IPS DF 6.9 (cell line): ENCODE measurements at places on chromosomes 2 and 18.

DNA sequence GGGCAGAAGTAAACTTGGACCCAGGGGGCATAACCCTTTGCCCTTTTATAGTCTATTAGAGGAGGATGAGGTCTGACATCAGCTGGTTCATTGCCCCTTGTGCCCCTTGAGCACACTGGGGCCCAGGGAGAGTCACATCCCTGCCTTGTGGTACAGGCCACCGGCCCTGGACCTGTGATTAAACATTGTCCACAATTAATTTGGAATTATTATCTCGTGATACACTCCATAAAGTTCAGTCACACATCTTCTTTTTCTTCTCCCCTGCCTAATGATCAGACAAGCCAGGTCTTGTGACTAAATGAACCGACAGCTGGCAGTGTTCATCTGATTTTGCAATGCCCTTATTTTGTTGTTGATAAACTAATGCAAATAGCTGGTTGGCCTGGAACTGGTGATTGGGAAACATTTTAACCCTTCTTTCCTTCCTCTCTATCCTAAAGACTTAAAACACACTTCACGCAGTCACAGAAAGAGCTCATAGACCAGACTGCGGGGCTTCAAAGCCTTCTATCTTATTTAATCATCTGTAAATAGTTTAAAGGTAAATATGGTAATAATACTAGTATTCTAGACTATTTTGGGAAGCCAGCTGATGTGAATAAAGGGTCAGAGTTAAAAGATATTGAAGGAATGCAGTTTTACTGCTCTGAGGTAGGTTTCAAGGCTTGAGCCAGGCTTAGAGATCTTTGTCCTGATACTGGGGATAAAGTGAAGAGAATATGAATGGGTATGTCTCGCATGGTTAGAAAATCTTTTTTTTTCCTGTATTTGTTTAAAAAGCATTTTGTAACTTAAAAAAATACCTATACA is 13.4 kb downstream of the IL1R1 start:
- no peak for DNase-seq

DNA sequence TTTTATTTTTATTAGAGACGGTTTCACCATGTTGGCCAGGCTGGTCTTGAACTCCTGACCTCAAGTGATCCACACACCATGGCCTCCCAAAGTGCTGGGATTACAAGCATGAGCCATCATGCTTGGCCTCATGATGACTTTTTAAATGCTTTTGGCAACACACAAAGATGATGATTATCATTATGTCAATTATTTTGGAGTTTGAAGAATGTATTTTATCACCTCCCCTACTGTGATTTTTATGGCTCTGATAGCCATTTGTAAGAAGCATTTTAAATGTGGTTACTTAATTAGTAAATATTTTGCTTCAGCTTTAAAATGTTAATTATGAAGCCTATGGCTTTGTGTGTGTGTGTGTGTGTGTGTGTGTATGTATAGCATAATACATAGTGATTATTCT is 45.1 kb upstream of the RAB27B start:
- DNase-seq: no peak

- no peak for DNase-seq
Observed at GRCh38 chr2:208708486-208708885, 301.9 kb downstream of the PTH2R start.

GRCh38 chr18:7116001-7116730 is 1.4 kb downstream of the LAMA1 start:
- no peak for DNase-seq

DNA sequence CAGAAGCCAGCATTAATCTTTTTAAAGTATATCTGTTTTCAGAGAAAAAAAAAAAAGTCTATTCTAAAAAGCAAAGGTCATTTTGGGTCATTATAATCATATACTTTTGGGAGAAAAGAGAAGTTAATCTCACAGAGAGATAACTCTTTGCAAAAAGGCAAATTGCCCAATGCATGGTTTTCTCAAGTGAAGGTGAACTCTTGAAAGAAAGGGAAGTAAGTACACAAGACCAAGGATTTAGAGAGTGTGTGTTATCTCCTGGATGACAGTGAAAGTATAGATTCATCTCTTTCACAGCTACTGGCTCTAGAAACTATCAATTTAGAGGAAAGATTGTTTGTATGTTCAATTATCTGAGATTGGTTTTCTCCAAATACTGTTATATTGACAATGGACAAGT is 151.4 kb downstream of the CD8B2 start:
- DNase-seq: no peak
